ENCODE measurements at places on chromosomes 11 and 22.

GRCh38 chr11:65426839-65427690 is 4.5 kb downstream of the NEAT1 start:
- DNase-seq = no peak

DNA sequence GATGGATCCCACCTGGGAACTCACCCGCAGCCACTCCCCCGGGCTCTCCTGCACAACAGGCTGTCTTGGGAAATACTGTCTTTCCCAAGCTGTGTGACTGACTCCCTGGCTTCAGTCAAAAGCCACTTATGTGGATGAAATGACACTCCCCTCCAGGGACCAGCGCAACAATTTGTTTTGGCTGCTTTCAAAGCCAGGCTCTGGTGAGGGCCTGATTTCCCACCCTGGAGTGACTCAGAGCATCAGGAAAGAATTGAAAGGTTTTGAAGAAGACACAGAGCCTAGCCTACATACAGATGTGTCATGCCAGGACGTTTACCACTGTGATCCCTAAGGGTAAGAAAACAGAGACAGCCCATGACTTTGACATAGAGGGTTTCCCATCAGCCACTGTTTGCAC is 550.5 kb downstream of the MIAT start:
- no peak for DNase-seq

- no peak for DNase-seq
These were observed 44.3 kb upstream of the H19 start for GRCh38 chr11:2041963-2042362.

DNA sequence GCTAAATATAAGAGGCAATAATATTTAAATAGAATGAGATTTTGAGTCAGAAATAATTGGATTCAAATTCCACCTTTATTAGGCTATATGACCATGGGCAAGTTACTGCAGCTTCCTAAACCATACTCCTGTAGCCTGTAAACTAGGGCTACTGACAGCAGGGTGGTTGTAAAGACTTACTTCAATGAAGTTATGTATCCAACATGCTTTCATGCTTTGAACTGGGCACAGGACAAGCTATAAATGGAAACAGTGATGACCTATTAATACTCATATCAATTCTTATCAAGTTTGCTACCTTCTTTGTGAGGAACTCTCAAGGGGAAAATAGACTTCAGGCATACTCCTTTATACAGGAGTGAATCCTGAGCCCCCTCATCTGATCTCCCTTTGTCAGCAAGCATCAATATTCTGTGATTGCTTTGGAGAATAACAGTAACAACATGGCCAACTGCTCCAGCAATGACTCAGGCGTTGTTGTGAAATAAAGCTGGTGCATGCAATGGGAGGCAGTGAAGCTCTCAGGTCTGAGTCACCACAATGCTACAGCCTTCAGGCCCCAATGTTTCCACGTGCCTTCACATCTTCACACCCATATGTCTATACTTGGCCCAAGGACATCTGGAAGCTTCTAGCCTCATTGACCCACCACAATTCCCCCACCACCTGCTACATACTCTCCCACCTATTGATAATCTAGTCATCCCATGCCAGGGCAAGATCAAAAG is 102.5 kb downstream of the KCNA4 start:
- DNase-seq = no peak

- peak; percentile 72 for DNase-seq
These were observed 2.1 kb downstream of the CCND1 start for GRCh38 chr11:69642913-69643632.

DNA sequence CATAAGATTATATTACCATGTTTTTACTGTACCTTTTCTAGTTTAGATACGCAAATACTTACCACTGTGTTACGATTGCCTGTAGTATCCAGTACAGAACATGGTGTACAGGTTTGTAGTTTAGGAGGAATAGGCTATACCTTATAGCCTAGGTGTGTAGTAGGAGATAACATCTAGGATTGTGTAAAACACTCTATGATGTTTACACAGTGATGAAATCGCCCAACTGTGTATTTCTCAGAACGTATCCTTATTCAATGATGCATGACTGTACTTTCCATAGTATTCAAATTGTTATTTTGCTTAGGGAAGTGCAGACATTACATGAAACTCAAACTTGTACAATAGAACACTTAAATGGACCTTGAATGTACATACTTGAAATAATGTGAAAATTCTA is 188.1 kb upstream of the PDGFD start:
- no peak for DNase-seq

DNA sequence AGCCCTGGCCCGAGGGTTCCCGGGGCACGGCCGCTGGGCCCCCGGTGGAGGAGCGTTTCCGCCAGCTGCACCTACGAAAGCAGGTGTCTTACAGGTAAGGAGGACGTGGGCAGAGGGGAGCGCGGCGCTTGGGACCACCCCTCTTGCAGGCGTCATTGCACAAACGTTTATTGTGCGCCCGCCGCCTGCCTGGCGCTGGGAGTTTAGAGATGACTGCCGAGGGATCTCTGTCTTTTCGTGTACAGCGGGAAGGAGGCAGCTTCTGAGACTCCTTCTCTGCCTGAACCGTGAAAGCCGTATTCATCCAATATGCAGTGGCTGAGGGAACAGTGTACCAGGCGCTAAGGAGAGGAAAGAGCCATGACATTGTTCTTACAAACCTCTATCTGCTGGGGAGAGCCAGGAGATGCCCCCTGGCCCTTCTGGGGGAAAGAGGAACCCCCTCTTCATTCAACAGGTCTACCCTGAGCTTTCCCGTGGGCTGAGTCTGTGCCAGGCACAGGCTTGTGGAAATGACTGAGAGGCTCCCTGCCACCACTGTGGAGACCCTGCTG is 13.8 kb upstream of the DGKZ start:
- DNase-seq = no peak

- DNase-seq = no peak
These were observed 2.9 kb upstream of the MMP3 start for GRCh38 chr11:102846292-102846691.

GRCh38 chr11:86577644-86578636 is 94.5 kb downstream of the ME3 start:
- no peak for DNase-seq

GRCh38 chr11:103085758-103086365 is 6.1 kb downstream of the DCUN1D5 start:
- DNase-seq = no peak

DNA sequence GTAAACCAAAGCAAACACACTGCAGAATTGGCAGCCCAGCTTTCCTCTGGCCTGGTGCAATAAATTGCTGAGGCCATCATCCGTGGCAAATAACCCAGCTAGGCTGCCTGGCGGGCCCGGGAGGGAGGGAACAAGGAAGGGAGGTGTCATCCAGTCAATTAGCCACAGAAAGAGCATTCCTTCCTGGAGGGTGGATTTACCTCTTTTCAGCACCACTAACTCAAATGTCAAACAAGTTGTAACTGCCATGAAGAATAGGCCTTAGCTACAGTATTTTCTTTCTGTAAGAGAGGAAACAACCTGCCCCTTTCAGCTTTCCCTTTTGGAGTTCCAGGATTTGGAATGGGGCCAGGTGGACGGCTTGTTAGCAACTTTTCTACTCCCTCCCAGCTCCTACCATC is 163.8 kb upstream of the BDNF start:
- no peak for DNase-seq

- no peak for DNase-seq
These were observed 279.1 kb upstream of the PLET1 start for GRCh38 chr11:112539741-112540140.

- no peak for DNase-seq
These were observed 13.1 kb downstream of the OR52A5 start for GRCh38 chr11:5124891-5125620.

DNA sequence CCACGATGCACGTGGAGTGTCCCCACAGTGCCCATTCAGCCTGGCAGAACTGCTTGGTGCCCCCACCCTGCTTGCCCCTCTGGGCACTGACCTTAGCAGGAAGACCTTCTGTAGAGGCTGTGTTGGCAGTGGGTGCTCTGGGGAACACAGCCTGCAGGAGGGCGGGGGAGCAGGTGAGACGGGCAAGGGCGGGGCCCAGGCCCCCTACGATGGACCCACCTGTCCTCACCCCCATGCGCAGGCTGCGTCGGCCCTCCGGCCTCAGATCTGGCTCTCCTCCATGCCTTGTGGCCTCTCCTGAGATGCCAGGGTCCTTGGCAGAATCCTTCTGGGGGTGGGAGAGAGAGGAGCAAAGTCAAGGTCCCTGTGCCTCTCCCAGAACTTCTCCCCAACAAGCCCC is 10.9 kb downstream of the CDC42BPG start:
- DNase-seq = no peak

DNA sequence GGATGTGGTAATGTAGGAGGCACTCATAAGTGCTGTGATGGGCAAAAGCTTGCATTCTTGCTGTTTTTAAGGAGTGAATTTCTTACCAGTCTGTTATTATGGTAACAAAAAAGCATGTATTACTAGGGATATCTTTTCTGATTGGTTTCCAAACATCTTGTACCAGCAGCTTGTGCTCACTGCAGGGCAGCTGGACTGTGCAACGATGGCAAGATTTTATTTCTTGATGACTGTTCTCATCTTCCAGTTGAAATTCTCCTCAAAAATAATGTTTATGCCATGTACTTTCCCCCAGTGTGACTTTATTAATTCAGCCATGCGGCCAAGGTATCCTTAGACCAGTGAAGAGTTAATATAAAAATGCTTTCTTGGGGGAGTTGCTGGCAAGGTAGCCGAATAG is 35.4 kb downstream of the EMSY start:
- DNase-seq = no peak

GRCh38 chr11:72776117-72776843 is 17.6 kb downstream of the STARD10 start:
- no peak for DNase-seq

GRCh38 chr11:28140689-28141455 is 32.7 kb downstream of the METTL15 start:
- no peak for DNase-seq

Measured in stimulated activated CD4-positive, alpha-beta T cell treated with anti-CD3 and anti-CD28 coated beads, Interleukin-2, amount 100 ng/mL, for 4 hours (primary cell).